ENCODE measurements at places on chromosomes 16 and 17.

DNA sequence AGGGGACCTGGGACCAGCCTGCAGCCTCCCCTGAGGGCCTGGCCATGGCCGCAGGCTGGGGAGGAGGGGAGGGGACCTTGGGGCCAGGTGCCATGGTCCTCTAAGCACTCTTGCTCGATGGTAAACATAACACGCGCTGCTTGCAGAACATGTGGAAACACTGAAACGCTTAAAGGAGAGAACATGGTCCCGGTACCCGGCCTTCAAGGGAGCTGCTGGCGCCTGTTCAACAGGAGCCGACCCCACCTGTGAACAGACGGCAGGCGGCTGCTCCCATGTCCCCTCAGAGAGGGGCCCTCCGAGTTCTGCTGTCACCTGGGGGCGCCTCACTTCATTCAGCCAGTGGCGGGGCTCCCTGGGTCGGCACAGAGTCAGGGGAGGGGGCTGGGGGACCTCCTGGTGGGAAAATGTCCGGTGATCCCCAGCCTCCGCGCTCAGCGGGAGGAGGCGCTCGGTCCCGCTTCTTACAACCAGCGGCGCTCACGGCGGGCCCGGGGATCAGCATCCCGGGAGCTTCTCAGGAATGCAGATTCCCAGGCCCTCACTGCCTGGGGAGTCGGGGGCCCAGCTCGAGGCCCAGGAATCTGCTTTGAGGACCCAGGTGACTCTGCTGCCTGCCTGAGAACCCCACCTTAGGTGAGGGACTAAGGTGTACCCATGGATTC, 854 bp upstream of the SSTR5 start:
- no peak for DNase-seq

- no peak for DNase-seq
Measured at GRCh38 chr16:27330542-27330941, 16.8 kb downstream of the IL4R start.

GRCh38 chr16:49854796-49855203, 1.1 kb downstream of the ZNF423 start:
- no peak for DNase-seq

- DNase-seq, result no peak
Measured at GRCh38 chr16:86025706-86026105, 126.7 kb downstream of the IRF8 start.

- DNase-seq, result no peak
Measured at GRCh38 chr17:40015005-40015997, at the start of gene CSF3. Gene CSF3 (plus strand): TSS chr17:40015440. CDS start chr17:40015475, 35 bp downstream.

DNA sequence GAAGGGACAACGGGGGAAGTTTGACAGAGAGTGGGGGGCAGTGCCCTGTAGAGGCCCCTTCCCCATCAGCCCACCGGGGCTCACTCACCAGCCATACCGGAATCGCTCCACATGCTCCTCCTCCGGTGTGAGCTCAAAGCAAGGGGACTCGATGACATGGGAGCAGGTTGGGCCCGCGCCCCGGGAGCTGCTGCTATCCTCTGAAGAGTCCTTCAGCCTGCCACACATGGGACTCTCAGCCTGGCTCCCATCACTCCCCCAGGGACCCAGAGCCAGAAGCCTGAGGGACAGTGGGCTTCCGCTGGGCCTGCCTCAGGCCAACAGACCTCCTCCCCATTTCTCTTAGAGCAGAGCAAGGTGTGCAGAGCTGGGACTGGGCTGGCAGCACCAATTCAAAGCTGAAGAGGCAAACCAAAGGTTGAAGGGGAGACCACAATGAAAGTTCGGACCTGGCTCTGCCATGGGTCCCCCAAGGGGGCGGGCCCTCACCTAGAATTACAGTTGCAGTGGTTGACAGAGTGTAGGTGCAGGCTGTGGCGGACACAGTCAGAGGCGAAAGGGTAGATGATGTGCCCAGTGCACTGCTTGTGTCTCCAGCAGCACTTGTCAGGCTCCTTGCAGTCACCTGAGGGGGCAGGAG, 7.3 kb downstream of the PROCA1 start:
- no peak for DNase-seq

DNA sequence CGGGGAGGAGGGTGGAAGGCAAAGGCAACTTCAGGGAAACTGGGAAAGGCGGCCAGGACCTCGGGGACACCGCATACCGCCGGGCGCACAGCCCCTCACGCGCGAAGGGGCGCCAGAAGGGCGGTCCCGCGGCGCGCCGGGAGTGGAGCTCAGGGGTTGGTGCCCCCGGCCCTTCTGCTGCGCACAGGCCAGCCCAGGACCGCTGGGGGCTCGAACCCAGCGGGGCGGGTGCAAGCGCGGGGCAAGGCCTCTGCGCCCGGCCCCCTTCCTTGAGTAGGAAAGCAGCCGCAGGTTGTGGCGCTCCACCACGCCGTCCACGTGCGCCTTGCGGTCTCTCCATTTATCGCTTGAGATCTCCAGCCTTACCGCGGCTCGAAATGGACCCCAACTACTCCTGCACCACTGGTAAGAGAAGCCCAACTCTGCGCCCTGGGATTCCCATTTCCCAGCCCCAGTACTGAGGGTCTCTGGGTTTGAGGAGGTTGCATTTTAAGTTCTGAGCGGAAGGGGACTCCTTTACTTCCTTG, 3.0 kb upstream of the MT1A start:
- no peak for DNase-seq

DNA sequence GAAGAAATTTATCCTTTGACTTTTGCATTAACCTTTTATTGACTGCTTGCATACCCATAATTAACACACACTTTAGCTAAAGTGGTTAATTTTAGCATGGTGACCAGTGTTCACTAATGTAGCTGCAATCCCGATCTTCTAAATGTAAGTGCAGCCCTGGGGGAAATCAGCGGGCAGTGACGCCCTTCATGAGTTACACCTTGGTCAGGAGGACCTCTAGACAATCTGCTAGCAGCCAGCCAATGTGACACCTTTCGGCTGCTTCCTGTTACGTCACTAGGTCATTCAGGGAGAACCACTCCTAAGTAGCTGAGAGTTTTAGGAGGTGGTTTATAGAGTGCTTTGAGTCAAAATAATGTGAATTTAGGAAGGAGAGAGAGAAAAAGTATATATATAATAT, 180.5 kb downstream of the IRX3 start:
- DNase-seq, result no peak

GRCh38 chr16:35744726-35745125, 2285.3 kb downstream of the TP53TG3F start:
- DNase-seq, result no peak

GRCh38 chr16:29825145-29826044, 5.1 kb downstream of the MVP start:
- DNase-seq, result no peak

- DNase-seq, result no peak
Measured at GRCh38 chr16:59596693-59597092, 862.6 kb upstream of the GOT2 start.

DNA sequence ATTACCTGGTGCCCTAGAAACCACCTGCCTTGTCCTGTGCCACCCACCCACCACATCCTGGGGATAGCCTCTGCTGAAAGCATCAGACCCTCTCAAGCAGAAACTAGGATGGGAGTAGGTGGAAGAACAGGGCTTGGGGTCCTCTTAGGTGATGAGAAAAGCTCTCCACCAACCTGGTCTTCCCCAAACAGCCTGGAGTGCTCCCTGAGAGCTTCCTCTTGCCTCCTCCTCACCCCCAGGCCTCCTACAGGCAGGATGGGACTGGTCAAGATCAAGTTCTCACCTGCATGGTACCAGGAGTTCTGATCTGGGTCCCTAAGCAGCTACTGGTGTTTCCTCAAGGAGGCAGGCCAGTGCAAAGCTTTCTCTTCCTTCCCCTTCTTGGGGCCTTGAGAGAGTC, 15.4 kb downstream of the WNT9B start:
- no peak for DNase-seq

DNA sequence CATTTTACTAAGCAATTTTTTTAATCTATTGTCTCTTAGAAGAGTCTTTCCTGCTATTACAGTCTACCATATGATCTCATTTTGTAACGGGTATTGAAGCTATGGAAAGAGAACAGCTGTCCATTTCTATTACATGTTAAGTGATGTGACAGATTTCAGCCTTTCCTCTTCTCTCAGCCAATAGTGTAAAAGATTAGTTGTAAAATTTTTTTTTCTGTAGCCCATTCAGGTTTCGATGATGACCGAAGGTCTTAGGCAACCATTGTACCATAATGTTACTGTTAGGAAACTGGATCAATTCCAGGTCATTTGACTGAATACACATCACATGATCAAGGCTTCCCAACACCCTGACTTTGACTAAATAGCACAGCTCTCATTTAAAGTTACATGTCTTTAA, 147.6 kb upstream of the HLF start:
- peak; percentile 12 for DNase-seq

- no peak for DNase-seq
Measured at GRCh38 chr17:27518545-27519521, 62.6 kb downstream of the KSR1 start.

DNA sequence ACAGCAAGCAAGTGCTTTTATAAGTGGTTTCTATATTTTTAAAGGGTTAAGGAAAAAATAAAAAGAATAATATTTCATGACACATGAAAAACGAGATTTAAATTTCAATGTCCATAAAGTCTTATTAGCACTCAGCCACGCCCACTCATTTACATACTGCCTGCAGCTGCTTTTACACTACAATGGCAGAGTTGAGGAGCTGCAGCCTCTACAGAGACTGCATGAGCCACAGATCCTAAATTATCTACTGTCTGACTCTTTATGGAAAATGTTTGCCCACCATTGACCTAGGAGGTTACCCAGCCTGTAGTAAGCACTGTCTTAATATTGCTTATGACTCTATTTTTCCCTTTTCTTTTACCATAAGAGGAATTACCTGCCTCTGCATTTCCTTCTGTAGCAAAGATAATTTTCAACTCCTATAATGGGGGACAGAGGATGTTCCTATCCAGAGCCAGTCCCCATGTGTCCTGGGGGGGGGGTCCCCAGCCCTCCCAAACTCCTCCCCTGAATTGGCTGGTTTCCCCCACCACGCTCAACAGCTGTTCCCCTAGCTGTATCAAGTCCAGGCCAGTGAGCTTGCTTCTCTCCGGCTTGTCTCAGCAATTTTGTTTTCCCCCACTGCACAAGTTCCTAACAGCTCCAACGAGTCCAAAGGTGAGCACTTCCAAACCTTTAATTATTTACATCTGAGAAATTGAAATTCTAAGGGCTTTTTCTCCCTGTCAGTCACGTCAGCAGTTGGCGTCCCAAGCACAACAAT, 139.4 kb upstream of the ERCC4 start:
- DNase-seq, result no peak

DNA sequence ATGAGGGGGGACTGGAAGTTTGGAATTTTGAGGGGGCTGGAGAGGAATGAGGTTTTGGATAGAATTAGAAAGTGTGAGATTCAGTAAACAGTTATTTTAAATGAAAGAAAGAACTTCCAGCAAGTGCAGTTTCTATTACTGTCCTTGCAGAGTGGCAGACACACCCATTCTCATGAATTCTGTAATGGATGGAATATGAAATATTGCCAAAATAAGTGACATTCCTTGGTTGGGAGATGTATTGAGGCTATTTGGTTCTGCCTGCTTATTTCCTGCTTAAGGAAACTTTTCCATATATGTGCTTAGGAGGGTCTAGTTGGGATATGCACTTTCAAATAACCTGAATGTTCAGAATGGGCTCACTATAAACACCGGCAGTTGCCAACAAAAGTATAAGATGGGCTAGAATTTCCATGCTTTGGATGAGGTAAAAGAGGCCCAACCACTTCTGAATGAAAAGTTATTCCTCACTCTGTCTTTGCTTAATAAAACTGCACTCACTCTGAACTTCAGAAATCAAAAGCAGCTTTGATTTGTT, 434.4 kb downstream of the CA10 start:
- no peak for DNase-seq

GRCh38 chr16:89363621-89364393, 126.6 kb downstream of the ANKRD11 start:
- DNase-seq, result no peak

DNA sequence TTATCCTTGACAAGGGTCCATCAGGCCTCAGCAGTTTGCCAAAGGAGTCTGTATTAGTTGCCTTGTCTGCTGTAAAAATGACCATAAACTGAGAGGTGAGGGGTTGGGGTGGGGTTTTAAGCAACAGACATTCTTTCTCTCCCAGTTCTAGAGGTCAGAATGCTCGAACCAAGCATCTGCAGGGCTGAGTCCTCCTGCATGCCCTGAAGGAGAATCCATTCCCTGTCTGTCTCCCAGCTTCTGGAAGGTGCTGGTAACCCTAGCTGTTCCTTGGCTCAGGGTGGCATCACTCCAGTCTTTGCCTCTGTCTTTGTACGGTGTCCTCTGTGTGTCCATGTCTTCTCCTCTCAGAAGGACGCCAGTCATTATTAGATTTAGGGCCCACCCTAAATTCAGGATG, 17.5 kb upstream of the IRF8 start:
- DNase-seq, result no peak

DNA sequence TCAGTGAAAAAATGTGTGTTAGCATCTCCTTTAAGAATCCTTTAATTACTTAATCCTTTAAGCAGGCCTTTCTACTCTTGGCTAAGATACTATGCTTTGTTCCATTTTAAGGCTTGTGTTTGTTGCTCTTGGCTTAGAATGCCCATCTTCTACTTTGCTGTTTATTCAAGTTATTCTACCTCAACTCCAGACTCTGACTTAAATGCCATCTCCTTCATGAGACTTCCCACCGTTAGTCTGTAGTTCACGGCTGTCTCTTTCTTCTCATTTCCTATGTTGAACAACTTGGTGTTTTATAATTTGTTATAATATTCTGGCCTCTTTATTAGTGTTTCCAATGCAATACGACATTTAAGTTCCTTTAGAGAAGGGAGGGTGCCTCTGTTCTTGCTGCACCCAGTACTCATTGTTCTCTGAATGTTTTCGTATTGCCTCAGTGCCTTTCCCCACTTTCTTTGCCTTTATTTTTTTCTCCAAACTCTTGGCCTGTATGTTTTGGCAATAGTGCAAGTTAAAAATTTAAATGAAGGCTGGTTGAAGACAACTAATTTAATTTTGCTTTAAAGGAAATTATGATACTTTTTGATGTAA, 6.1 kb upstream of the KRT10 start:
- DNase-seq, result no peak
